K562 (cell line): ENCODE measurements at places on chromosomes 2 and 18. TPM values are rescaled to one million over a fixed set of nuclear protein-coding genes. Genes with fewer than 3 reads are reported as not detected.

- no peak for DNase-seq
Observed at GRCh38 chr2:239114119-239114581, 266.3 kb downstream of the TWIST2 start.

- no peak for DNase-seq
Observed at GRCh38 chr2:26184121-26184520, 11.2 kb downstream of the GAREM2 start.

Gene SUPT7L
- 46.2 and 50.8 TPM in 2 replicates for polyA plus RNA-seq

Gene FEV
- polyA plus RNA-seq, result 0.78 and 1.7 TPM in 2 replicates

Gene CLEC4F
- polyA plus RNA-seq, result not detected in 2 replicates
